ENCODE measurements at places on chromosomes 11 and 22.

DNA sequence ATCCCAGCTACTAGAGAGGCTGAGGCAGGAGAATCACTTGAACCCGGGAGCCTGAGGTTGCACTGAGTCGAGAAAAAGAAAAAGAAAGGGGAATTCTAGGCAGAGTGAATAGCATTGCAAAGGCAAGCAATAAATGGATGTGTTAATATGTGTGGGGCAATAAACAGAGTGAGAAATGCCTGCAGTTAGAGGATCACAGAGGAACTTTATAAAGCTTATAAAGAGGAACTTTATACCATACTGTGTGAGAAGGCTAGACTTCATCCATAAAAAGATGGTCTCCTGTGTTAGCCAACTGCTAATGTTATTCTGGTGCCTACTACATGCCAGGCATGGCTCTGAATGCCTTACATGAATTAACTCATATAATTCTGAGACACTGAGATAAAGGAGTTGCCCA is 841 bp downstream of the B3GNT6 start:
- DNase-seq: no peak

DNA sequence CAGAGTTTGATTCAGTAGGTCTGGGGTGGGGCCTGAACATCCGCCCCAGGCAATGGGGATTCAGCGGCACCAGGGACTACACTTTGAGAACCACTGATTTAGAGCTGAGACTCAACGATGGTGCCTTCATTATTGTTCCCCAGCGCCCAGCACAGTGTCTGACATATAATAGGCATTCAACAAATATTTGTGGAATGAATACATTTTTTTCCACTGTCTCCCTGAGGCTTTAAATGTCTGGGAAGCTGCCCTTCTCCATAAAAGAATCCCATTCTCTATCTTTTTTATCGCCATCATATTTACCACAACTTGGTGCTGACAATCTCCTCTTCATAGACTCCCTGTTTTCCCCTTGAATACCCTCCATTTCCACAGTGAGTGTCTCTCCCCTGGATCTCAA is 23.6 kb upstream of the LMO2 start:
- no peak for DNase-seq

DNA sequence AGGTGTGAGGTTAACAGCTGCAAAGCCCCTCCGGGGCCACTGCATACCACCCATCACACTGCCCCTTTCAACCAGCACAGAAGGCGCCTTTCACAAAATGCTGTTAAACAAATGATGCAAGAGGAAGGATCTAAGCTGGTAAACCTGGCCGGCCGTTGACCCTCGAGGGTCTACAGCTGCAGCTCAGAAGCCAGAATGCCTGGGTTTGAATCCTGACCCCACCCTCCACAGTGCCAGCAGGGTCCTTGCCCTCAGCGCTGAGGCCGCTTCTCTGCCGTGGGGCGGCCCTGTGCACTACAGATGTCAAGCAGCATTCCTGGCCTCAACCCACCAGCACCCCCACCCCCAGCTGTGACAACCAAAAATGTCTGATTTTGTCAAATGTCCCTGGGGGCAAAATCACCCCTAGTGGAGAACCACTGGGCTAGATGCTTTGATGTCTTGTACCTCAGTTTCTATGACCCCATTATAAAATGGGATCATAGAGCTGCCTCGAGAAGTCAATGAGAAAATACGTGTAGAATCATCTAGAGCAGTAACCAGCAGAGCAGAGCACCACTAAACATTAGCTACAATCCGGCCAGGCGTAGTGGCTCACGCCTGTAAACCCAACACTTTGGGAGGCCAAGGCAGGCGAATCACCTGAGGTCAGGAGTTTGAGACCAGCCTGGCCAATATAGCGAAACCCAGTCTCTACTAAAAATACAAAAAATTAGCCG is 77.9 kb downstream of the CELSR1 start:
- DNase-seq: no peak

DNA sequence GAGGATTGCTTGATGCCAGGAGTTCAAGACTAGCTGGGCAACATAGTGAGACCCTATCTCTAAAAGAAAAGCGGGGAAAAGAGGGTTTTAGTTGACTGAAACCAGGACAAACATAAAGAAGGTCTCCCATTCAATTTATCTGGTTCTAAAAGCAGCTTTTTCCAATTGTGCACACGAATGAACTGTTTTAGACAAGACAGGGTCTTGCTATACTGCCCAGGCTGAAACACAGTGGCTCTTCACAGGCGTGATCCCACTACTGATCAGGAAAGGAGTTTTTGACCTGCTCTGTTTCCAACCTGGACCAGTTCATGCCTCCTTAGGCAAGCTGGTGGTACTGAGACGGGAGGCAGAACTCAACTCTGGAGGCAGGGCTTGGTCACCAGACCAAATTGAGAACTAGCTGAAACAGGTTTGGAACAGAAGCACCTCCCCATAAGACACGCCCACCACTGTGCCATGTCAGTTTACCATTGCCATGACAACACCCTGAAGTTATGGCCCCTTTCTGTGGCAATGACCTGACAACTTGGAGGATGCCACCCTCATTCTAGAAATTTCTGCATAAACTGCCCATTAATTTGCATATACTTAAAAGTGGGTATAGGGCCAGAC is 2.8 kb upstream of the NUCB2 start:
- DNase-seq: no peak

- DNase-seq: no peak
These were observed 25.8 kb downstream of the DSCAML1 start for GRCh38 chr11:117771197-117771596.

DNA sequence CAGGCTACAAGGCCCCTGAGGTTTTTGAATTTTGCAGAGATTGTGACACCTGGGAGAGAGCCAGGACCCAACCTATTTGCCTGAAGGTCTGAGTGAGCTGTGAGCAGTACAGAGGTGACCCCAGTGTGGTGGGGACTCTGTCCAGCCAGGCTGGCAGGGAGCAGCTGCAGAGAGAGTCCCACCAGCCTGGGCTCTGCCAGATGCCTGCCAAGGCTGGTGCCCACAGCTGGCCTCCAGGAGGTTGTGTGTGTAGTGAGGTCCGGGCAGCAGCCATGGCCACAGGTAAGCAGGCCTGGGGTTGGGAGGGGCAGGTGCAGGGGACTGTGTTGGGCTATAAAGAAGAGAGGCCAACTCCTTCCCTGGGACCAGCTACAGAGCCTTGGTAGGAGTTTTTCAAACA is 144.8 kb downstream of the CRYBB2 start:
- no peak for DNase-seq
